ENCODE measurements at places on chromosomes 16 and 17.

GRCh38 chr17:72658675-72659074, 433.8 kb downstream of the SLC39A11 start:
- DNase-seq: no peak

- DNase-seq: no peak
Observed at GRCh38 chr16:73447846-73448245, 399.9 kb upstream of the ZFHX3 start.

- no peak for DNase-seq
Observed at GRCh38 chr16:58256108-58256507, 38.7 kb downstream of the PRSS54 start.

GRCh38 chr17:1561420-1562175, 994 bp downstream of the PITPNA start:
- DNase-seq: no peak

GRCh38 chr16:1920727-1921171, 2.5 kb upstream of the HS3ST6 start:
- no peak for DNase-seq

Measured in HFFc6 (cell line).